ENCODE measurements at places on chromosomes 4 and X.

DNA sequence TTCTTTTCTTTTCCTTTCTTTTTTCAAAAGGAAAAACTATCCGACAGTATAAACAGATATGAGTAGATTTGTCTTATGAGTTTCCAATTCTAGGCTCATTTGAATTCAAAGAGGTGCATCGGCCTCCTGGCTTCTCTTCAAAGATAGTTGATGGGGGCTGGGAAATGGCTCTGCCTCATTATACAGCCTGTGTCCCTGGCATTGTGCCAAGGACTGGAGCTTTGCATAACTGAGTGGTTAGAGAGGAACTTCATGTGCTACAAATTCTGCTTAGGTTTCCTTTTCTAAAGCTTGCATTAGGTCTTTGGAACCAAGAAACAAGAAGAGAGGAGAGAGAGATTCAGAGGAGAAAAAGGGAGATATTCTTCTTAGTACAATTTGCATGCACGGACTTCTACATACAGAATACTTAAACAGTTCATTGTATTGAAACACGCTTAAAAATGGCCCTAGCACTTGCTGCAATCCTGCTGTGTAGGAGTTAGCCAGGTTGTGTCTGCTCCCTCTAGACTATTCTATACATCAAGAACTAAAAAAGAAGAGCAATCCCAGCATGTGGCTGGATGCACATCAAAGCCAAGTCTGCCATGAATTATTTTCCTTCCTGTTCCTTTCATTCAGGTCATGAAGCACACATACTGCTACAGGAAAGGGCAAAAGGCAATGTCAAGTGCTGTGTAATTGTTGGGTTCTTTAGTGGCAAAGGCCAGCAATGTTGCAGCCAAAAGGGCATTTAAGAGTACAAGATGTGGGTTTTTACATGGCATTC lies 70.9 kb downstream of the INTS12 start:
- no peak for DNase-seq

GRCh38 chrX:11533199-11533651 lies 132.5 kb downstream of the ARHGAP6 start:
- DNase-seq = no peak

- DNase-seq = no peak
These were observed 18.2 kb downstream of the PRDM8 start for GRCh38 chr4:80215449-80216052.

- DNase-seq = no peak
These were observed 145.0 kb downstream of the SOWAHB start for GRCh38 chr4:76752861-76753501.

GRCh38 chrX:102712216-102712966 lies at the start of gene GPRASP2:
Gene GPRASP2 (plus strand): TSS chrX:102712448. CDS start chrX:102714870, 2,422 bp downstream.
- peak; percentile 56 for DNase-seq

DNA sequence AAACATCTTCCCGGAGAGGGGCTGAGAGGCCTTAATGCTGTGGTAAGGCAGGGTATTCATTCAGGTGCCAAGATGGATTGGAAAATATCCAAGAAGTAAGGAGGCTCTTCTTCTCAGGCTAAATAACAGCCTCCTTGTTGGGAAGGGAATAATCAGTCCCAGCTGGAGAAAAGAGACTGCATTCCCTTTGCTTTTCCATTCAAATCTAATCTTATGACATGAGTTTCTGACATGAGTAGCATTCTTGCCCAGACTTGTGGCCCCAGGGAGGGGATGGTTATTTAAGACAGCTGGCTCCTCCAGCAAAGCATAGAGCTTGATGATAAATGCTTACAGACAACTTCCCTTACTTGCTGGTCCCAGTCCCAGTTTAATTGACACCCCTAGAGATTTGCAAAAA lies 98.3 kb downstream of the DCLK2 start:
- DNase-seq = no peak

GRCh38 chr4:55979562-55979961 lies 30.8 kb downstream of the CEP135 start:
- DNase-seq = no peak
